ENCODE measurements at places on chromosomes 2 and 18.
A peak's percentile ranks its signal among the peaks of the same experiment; 100 is the strongest.

DNA sequence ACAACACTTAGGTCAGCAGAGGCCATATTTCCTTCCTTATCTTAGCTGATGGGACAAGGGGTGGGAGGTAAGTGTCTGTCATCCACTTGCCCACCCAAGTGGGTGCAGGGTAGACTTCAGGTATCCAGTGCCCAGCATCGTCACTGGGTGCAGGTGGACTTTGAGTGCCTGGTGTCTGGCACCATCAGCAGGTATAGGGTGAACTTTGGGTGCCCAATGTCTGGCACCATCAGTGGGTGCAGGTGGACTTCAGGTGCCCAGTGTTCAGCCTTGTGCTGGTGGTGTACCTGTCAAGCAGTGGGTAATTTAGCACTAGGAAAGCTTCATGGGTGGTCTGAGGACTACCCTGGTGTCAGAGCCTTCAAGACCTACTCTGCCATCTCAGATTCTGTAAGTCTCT, 175.6 kb downstream of the SEPTIN10 start:
- DNase-seq: no peak

GRCh38 chr18:48547531-48547981, 8.7 kb downstream of the CTIF start:
- DNase-seq: no peak

DNA sequence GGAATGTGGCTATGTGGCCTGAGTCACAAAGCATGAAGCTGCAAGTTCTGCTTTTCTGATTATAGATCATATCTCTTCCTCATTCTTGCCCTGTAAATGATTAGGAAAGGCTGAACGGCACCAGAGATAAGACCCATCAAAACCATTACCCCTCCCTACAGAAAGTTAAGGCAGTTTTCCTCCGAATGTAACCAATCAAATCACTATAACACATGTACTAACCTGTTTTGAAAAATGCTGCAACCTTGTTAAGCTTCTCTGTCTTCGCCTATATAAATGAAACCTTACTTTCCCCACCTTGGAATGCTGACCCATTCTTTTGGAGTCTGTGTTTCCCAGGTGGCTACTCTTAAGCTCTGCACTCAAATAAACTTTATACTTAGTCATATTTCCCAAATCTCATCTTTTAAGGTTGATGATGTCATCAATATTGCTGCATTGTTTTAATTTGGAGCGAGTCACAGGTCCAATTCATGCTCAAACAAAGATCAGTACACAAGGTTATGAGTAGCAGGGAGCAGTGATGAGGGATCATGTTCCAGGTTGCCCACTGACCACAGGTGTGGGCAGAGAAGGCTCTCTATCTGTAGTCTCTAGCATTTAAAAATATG, 662.3 kb downstream of the IRS1 start:
- DNase-seq: no peak

GRCh38 chr2:235740821-235741220, 247.0 kb downstream of the AGAP1 start:
- no peak for DNase-seq

DNA sequence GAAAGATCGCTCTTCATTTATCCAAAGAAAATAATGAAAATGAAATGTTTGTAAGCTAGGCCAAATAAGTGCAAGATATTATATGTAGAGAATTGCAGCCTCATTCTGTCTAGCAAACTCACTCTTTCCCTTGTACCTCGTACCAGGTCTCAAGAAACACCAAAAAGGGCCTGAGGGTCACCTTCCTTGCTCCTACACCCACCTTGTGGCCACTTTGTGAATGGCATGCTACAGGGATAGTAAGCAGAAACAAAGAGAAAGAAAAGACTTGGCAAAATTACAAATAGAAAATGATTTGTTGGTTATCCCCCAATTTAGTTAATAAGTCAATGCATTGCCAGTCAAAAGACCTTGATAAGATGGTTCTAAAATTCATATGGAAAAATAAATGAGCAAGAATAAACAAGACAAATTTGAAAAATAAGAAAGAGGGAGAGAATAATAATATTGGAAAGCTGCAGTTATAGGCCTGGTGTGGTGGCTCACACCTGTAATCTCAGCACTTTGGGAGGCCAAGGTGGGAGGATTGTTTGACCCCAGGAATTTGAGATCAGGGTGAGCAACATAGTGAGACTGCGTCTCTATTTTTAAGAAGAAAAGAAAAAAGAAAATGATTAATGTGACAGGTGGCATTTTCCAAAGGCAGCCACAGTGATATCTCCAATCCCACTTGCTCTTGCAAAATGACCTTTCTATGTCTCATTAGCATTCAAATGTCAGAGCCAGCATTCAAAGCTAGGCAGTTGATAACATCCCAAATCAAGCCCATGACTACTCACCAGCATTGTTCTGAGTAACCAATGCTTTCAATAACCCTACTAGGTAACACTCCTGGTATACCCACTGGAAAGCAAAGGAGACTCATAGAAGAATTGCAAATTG, 38.8 kb upstream of the BMP10 start:
- DNase-seq: peak; percentile 88

DNA sequence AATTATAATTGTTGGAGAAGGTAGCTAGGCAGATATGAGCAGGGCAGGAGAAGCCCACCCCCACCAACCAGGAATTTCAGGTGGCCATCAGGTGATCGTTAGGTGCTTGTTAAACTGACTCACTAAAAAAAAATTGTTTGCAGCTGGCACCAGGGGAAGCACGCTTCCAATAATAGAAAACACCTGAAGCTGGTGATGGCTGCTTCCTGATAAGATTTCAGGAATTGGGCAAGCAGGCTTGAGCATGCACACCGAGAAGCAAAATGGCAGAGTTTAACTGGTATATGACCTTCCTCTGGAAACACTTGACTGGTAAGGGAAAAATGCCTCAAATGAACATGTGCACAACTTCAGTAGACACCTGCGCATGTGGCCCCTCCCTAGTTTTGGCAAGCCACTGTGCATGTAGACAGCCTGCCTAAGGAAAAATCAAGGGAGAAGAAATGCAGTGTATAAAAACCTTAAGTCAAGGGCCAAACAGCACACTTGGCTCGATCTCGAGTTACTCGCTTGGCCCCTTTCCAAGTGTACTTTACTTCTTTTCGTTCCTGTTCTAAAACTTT, 292.8 kb downstream of the CCDC85A start:
- no peak for DNase-seq

GRCh38 chr18:25223211-25223610, 128.8 kb downstream of the ZNF521 start:
- DNase-seq: no peak

DNA sequence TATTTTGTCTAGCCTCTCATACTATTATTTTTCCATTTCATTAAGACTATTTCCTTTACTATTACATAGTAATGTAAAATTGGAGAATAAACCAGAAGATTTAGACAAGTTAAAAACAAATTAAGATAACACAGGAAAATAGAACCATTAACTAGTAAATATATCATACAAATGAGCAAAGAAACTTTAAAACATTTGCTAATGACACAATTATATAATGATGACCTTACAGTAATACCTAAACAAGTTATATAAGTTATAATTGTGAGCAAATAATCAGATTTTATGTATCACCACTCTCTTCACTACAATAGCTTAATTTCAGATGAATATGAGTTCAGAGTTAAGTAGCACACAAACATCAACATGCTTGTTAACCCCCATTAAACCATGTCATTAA, 72.6 kb upstream of the GRB14 start:
- no peak for DNase-seq

DNA sequence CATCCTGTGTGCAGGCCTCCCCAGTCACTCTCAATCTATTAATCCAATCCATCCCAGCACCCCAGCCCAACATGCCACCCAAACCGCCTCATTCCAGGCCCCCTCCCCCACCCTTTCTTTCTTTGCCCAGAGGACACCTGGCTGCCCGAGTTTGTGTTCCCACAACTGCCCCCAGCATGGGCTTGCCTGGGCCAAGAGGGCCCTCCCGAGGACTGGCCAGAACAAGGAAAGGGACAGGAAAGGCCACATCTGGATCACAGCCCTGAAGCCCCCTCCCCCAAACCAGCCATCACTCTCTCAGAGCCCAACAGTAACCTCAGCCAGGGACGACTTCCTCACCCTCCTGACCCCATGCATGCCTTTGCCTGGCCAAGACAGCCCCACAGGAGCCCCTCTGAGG, 1.2 kb downstream of the TNS1 start:
- DNase-seq: no peak

DNA sequence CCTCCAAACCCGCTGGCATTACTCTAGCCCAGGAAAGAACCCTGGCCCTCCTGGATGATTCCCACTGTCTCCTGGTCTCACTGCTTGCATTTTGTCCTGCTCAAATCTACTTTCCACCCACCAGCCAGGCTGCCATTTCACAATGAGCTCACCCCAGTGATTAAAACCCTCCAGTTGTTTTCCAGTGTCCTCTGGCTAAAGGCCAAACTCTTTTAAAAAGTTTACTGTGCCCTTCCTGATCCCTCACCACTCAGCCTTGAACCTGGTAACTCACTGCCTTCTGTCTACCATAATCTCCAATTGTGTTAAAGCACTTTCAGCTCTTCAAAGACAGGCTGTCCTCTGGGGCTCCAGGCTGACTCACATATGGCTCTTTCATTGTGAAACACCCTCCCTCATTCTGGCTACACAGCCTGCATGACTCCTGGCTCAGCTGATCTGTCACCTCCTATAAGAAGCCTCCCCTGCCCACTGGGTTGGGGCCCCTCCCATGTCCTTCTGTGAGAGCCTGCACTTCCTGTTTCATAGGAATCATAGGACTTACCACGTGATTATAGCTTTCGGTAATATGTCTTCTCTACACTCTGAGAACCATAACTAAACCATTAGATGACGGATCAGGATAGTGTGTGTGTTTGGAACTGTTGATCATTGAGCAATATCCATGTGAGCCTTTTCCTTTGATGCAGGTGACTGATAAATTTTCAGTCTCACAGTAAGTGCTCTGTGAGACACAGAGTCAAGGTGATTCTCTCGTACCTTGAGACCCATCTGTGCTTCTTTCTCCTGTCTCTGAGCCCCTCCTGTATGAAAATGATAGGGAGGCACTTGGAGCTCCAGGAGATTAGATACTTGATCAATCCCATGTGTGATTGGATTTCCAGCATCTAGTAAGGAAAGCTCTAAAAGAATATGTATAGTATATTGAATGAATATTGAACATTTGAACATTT, 590.8 kb upstream of the ID2 start:
- peak; percentile 67 for DNase-seq

DNA sequence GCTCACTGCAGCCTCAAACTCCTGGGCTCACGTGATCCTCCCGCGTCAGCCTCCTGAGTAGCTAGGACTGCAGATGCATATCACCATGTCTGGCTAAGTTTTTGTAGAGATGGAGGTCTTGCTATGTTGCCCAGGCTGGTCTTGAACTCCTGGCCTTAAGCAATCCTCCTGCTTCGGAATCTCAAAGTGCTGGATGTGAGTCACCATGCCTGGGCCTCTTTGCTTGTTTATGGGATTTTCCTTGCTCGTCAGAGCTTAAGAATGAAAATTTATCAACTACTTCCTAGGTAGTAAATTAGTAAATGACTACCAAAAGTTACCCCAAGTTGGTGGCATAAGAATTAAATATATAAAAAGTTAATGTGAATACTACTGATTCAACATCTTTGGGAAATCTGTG, 51.0 kb downstream of the ACTR3 start:
- DNase-seq: no peak

- peak; percentile 87 for DNase-seq
Observed at GRCh38 chr18:55589625-55590291, 1.8 kb upstream of the TCF4 start.

DNA sequence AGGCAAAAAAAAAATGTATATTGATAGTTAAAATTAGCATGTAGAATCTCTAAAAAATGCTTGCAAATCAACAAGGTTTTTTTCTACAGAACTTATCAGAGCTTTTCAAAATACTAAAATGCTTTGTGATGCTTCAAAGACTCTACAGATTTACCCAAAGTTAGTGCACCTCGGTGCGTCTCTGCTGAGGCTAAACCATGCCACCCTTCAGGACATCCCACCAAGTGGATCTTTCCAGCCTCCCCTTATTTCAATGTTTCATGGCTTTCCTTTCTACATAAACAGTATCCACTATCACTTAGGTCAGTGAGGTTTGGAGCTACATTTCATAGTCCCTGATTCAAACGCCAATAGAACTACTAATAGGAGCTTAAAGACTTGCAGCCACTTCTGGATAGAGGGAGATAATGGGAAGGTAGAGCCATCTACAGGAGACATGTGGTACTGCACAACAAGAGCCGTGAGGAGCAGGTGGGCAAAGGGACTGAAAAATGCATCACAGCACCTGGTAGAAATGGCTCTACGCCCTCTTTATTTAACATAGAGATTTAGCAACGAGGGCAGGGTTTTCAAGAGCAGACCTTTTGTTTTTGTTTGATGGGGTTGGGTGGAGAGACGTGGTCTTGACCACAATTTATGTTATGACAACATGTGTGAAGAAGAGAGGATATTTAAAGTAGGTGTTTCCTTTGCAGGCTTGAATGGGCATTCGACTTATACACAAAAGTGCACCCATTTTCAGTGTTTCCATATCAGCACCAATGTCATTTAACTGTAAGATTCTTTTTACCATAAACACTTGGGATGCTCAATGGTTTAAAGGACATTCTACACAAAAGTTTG, 56.1 kb upstream of the SLC35G4 start:
- peak; percentile 53 for DNase-seq

GRCh38 chr2:62663411-62663810, 42.1 kb upstream of the EHBP1 start:
- no peak for DNase-seq

GRCh38 chr2:181384923-181385322, 72.3 kb upstream of the ITGA4 start:
- DNase-seq: no peak

DNA sequence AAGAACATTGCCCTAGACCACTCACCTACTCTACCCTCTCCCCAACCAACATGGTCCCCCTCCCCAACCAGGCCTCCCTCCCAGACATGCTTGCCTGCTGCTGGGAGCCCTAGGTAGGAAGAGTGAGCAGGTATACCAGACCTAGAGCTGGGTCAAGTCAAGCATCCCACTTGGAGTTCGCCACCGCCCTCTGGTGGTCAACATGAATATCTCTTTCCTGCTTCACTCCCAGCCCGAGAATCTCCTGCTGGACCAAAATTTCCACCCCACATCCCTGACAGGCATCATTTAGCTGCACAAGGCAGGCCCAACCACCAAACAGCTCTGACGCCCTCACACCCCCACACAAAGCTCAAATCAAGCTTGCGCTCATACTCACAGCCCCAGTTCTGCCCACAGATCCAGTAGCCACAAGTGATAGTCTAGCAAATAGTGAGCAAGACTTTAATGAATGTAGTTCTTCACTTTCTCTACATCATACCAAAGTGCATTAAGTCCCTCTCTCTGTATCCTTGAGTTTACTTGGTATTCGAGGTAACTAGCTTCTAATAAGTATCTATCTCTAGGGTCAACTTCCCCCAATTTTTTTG, 116.0 kb downstream of the TNS1 start:
- peak; percentile 64 for DNase-seq

- peak; percentile 52 for DNase-seq
Observed at GRCh38 chr2:175366815-175367214, 185.3 kb upstream of the ATP5MC3 start.

All from activated CD4-positive, alpha-beta T cell treated with anti-CD3 and anti-CD28 coated beads, Interleukin-2, amount 50 U/mL, for 16 hours (primary cell).